ENCODE measurements at places on chromosomes 7 and 10. TPM values are rescaled to one million over a fixed set of nuclear protein-coding genes. Genes with fewer than 3 reads are reported as not detected.

ZFAND4 gene
- 13.2 TPM for total RNA-seq

WNT2 gene
- total RNA-seq = not detected

GATAD1 gene
- 71.5 TPM for total RNA-seq

DNA sequence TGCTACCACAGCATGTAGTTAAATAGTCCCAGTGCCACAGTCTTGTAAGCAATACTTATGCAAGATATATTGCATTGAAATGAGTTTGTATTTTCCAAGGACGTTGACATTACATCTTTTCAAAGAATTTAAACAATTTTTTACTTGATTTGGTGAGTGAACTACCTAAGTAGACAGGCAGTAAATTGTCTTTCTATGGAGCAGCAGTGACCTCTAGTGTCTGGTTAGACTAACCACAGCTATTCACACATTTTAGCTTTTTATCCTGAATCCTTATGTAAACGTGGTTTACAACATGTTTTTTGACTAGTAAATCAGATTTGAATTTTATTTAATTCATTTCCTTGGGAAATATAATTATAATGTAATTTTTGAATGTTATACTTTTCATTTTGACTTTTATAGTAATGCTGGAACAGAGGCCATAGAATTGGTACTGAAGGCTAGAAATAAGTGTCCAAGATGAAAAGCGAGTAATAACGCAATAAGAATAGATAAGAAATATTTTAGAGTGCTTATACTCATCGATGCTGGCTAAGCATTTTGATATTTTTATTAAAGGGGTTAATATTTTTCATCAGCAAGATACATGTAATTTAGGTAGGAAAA is 5.6 kb downstream of the LRRTM3 start:
- DNase-seq = no peak

- DNase-seq = no peak
Observed at GRCh38 chr7:134062460-134062859, 64.7 kb upstream of the LRGUK start.

- no peak for DNase-seq
Observed at GRCh38 chr10:59692113-59692512, 17.5 kb downstream of the SLC16A9 start.

All from endodermal cell (in vitro differentiated cells).